Adipose tissue (tissue), 3 donors: ENCODE measurements at places on chromosomes 6 and 20. TPM values are rescaled to one million over a fixed set of nuclear protein-coding genes. Genes with fewer than 3 reads are reported as not detected.

The SLC22A16 gene
- polyA plus RNA-seq = 0.21 TPM

The HLA-DQA1 gene
- polyA plus RNA-seq = 47.9 TPM

The NNAT gene
- 4.0 TPM for polyA plus RNA-seq

The TASP1 gene
- polyA plus RNA-seq = 4.4 TPM

The SIRPD gene
- polyA plus RNA-seq = not detected

The ANGPT4 gene
- 4.2 TPM for polyA plus RNA-seq

The CTAGE9 gene
- polyA plus RNA-seq = not detected

The TMEM200A gene
- 1.8 TPM for polyA plus RNA-seq

The POPDC3 gene
- polyA plus RNA-seq = 0.52 TPM

The ZBTB46 gene
- polyA plus RNA-seq = 6.1 TPM

The OR2H2 gene
- not detected for polyA plus RNA-seq

The MUC22 gene
- polyA plus RNA-seq = not detected

The TAB2 gene
- polyA plus RNA-seq = 11.9 TPM

The C6orf132 gene
- 6.2 TPM for polyA plus RNA-seq

The MICB gene
- polyA plus RNA-seq = 3.3 TPM

The CTCFL gene
- polyA plus RNA-seq = 0.11 TPM

The JPH2 gene
- polyA plus RNA-seq = 3.0 TPM

The ZNF334 gene
- polyA plus RNA-seq = 1.3 TPM

The ANKRD66 gene
- polyA plus RNA-seq = not detected

The TUBB2B gene
- polyA plus RNA-seq = 4.7 TPM

The TMEM244 gene
- polyA plus RNA-seq = not detected

The PRL gene
- 0.56 TPM for polyA plus RNA-seq

The IL20RA gene
- 3.3 TPM for polyA plus RNA-seq

The OARD1 gene
- 28.2 TPM for polyA plus RNA-seq

The SLC22A2 gene
- not detected for polyA plus RNA-seq

The NKAIN4 gene
- polyA plus RNA-seq = not detected

The MYBL2 gene
- 5.5 TPM for polyA plus RNA-seq

The NECAB3 gene
- 25.7 TPM for polyA plus RNA-seq

The CDH26 gene
- polyA plus RNA-seq = 0.45 TPM

The GJA10 gene
- not detected for polyA plus RNA-seq

The C20orf141 gene
- polyA plus RNA-seq = 1.4 TPM

The ARMC12 gene
- polyA plus RNA-seq = 0.56 TPM

The RIPOR2 gene
- 12.6 TPM for polyA plus RNA-seq

The RGS17 gene
- 0.32 TPM for polyA plus RNA-seq

The ZNF341 gene
- 1.4 TPM for polyA plus RNA-seq

The E2F1 gene
- 2.0 TPM for polyA plus RNA-seq

The SMLR1 gene
- not detected for polyA plus RNA-seq

The ZC2HC1B gene
- not detected for polyA plus RNA-seq

The SULF2 gene
- 57.0 TPM for polyA plus RNA-seq

The HCRTR2 gene
- not detected for polyA plus RNA-seq

The BTNL2 gene
- polyA plus RNA-seq = not detected

The APCDD1L gene
- polyA plus RNA-seq = 0.30 TPM

The WTAP gene
- polyA plus RNA-seq = 36.9 TPM

The NXT1 gene
- polyA plus RNA-seq = 27.1 TPM

The GMPR gene
- polyA plus RNA-seq = 3.8 TPM

The MROH8 gene
- 3.6 TPM for polyA plus RNA-seq

The FAM83B gene
- polyA plus RNA-seq = 0.51 TPM

The CAGE1 gene
- polyA plus RNA-seq = not detected

The COL19A1 gene
- polyA plus RNA-seq = not detected

The PRKN gene
- 2.1 TPM for polyA plus RNA-seq

The VWA7 gene
- polyA plus RNA-seq = 0.61 TPM

The LAMA5 gene
- 364 TPM for polyA plus RNA-seq

The PRR18 gene
- 0.56 TPM for polyA plus RNA-seq

The RAET1L gene
- 0.10 TPM for polyA plus RNA-seq

The FRK gene
- 1.1 TPM for polyA plus RNA-seq

The BNIP5 gene
- polyA plus RNA-seq = 0.07 TPM

The SMIM26 gene
- 98.9 TPM for polyA plus RNA-seq
